A375 (cell line): ENCODE measurements at places on chromosomes 1 and 21. TPM values are rescaled to one million over a fixed set of nuclear protein-coding genes. Genes with fewer than 3 reads are reported as not detected.

The SMPDL3B gene
- total RNA-seq: 0.19 and 0.60 TPM in 2 replicates

The UCK2 gene
- 164 and 183 TPM in 2 replicates for total RNA-seq

The CFH gene
- 2.4 and 2.8 TPM in 2 replicates for total RNA-seq

The DMRTA2 gene
- total RNA-seq: 0.11 and 0.24 TPM in 2 replicates

The FNDC5 gene
- total RNA-seq: 0.23 TPM in 1 of 2 replicates, not detected in the other

The EDARADD gene
- total RNA-seq: 0.13 and 1.2 TPM in 2 replicates

The C1orf56 gene
- 4.3 and 6.8 TPM in 2 replicates for total RNA-seq

The MAEL gene
- total RNA-seq: not detected in 2 replicates

The PDPN gene
- total RNA-seq: 0.80 TPM in 1 of 2 replicates, not detected in the other

The ZBTB21 gene
- total RNA-seq: 7.4 and 15.4 TPM in 2 replicates
